ENCODE measurements at places on chromosomes 1 and 21.

DNA sequence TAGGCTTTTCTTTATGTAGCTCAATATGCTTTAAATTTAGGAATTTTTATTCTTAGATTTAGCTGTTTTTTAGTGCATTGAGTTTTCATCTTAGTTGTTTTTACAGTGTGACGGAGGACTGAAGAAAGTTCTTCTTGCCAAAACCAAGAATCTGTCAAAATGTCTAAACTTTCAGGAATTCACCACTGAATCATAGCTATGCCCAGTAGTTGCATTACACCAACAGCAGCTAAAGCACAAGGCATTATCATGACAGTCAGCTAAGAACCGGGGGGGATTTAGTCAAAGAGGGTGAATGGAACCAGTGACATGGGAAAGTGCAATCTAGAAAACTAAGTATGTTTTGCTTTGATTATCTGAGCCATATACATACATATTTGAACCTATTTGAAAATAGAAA, 6.5 kb upstream of the C1orf146 start:
- DNase-seq, result no peak

- DNase-seq, result no peak
These were observed 142.9 kb downstream of the GLUL start for GRCh38 chr1:182248721-182249120.

GRCh38 chr1:229694053-229694693, 68.1 kb downstream of the URB2 start:
- DNase-seq, result peak; percentile 49

GRCh38 chr1:3313576-3313950, 140.9 kb upstream of the ARHGEF16 start:
- no peak for DNase-seq

GRCh38 chr1:93111065-93111464, 32.0 kb downstream of the MTF2 start:
- no peak for DNase-seq

- no peak for DNase-seq
These were observed 54.7 kb upstream of the IFFO2 start for GRCh38 chr1:19010995-19011844.

- no peak for DNase-seq
These were observed 65.7 kb upstream of the FCGR2A start for GRCh38 chr1:161439280-161440232.

DNA sequence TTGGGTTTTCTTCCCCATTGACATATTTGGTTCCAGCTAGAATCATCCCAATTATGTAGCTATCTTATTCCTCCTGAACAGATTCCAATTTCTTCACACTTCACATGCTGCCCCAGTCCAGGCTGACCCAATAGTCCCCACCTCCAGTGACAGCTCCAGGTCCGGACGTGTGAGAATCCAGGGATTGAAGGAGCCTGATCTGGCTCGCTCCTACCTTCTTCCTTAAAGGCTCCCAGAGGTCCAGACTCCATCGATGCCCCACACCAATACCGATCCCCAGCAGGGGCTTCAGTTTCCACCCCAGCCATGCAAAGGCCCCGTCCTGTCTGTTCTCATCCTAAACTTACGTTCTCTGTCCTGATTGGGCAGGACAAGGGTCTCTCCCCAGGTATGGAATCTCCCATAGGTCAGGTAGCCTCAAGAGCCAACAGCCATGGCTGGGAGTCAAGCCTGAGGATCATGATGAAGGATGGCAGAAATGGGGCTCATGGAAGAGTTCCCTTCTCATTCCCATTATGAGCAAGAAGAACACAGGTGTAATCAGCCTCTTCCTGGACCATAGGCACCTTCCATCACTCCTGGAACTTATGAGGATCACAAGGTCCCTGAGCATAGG, 20.4 kb upstream of the SLAMF9 start:
- DNase-seq, result no peak

- DNase-seq, result no peak
These were observed 156.2 kb upstream of the KCNJ6 start for GRCh38 chr21:38072489-38072888.

DNA sequence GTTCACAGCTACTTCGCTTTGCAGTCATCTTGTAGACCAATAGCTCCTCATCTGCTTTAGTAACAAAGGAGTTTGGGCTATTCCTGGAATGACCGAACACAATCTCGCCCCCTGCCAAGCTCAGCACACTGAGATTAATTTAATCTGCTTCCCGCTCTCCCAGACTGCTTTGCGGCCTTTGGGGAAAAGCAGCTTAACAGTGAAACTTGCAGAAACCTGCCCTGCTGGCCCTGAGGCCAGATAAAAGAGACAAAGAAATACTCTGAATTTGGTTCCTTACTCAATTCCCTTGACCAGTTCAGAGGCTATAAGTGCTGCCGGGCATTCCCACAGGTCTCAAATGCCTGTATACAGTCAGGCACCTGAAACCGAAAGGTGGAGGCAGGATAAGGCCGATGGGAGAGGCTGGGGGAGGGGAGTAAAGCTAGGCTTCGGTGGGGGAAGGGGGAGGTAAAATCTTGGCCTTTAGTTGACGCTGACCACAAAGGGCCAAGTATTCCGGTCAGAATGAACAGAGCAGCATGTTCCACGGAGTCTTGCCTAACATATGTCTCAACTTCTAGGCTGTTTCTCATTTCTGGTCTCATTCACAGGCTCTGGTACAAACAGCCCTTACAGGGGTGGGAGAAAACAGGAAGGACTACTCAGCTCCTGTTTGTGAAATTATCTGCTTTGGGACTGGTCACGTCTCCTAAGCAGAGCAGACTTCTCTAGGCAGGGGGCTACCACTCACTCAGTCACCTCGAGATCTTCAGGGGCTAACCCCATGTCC, 17.7 kb upstream of the A3GALT2 start:
- DNase-seq, result no peak

DNA sequence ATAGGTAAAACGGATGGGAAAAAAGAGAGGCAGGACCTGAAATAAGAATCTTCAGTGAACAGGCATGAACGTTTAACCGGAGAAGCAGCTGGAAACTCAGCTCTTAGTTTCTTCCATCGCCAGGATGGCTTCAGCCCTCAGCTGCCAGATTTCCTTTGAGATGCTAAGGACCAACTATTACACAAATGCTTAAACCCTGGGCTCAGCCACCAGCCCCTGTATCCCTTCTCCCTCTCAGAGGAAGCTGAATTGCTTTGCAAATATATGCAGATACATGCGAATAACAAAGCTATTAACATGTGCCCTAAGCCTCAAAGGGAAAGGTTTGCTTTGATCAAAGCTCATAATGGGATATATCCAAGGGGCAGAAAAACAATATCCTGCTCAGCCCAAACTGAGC, 515.1 kb downstream of the OMA1 start:
- no peak for DNase-seq

GRCh38 chr1:65279070-65279779, 30.1 kb upstream of the DNAJC6 start:
- DNase-seq, result no peak

DNA sequence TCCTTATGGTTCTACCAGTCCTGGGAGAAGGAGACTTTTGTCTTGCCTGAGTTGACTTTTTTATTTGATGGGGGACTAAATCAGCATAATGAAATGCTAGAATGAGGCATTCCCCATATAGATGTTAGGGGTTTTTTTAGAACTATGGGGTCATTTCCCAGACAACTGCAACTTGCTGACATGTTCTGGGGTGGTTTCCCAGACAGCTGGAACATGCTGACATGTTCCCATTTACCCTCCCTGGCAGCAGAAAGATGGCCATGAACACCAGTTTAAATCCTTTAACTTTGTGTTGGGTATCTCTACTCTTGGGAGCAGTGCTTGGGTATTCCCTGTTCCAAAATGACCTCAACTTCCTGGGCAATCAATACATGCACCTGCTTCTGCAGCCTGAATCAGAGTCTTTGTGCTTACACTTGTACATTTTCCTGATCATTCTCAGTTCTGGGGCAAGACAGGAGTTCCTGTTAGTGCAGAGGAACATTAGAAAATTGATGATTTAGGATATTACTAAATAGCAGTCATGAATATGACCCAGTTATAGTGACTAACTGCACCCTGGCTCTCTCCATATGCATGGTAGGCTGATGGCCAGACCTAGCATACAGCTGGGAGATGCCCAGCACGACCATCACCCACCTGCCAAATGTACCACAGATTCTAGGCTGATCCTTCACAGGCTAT, 75.4 kb upstream of the CD5L start:
- DNase-seq, result no peak

DNA sequence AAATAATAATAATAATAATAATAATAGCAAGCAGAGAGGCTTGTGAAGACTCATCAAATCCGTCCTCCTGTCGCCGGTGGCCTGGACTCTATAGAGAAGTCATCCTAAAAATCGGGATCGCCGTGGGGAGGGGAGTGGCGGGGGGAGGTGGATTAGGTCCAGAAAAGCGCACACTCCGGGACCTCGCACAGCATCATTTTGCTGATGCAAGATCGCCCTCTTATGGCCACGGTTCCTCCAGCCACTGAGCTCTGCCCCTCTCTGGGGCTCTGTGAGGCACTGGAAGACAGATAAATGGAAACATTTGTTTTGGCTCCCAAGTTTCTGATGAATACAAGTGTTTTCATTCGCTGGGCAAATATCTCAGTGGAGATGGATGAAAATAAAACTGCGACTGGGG, 612.0 kb downstream of the MATN1 start:
- peak; percentile 53 for DNase-seq

All from NCI-H1105 treated with DMSO at 0.1 percent for 48 hours (cell line).